ENCODE measurements at places on chromosomes 5 and 9. TPM values are rescaled to one million over a fixed set of nuclear protein-coding genes. Genes with fewer than 3 reads are reported as not detected.

DNA sequence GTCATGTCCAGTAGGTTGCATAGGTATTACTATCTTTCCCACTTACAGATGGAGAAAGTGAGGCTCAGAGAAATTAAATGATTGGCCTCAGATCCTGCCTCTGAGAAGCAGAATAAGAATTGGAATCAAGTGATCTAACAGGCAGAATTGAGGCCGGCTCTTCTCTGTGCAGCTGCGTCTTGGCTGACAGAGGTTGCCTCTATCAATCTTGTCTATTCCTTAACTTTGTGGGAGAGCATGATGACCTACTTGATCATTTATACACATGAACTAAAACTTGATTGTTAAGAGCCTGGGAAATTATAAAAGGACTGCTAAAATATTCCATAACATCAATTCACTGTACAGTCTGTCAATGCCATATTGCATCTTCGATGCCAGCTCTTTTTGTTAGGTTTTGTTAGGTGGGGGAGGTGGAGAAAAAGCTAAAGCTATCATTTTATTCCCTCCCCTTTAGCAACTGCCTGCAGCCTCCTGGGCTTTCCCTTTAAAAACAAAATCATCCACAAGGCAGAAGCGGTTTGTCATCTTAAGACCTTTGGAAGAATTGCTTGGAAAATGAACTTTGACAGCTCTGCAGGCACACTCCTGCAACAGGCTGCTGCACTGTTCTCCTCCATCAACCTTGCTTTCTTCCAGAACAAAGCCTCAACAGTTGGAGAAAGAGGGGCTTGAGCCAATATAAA lies 247.4 kb downstream of the SMARCA2 start:
- DNase-seq: no peak

SLC34A1 gene
- total RNA-seq: 2.1 TPM

DNA sequence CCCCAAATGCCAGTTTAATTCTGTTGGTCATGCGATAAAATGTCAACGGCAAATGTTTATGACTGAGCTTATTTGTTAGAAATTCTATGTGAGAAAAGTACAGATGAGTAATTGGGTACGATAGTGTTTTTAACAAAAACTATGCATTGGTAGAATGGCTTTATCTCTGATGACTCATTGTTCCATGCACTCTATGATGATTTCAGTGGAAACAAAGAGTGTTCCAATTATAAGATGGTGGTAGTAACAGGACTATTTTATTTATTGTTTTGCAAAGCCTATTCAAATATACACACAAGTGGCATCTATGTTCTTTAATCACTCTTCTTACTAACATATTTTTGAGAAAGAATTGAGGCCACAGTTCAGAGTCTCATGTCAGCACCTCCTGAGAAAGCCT lies 353.7 kb upstream of the IRX2 start:
- no peak for DNase-seq

GRCh38 chr5:3373391-3373790 lies 222.2 kb upstream of the IRX1 start:
- no peak for DNase-seq

- DNase-seq: no peak
Measured at GRCh38 chr5:7759951-7760580, 90.9 kb downstream of the CFAP90 start.

DNA sequence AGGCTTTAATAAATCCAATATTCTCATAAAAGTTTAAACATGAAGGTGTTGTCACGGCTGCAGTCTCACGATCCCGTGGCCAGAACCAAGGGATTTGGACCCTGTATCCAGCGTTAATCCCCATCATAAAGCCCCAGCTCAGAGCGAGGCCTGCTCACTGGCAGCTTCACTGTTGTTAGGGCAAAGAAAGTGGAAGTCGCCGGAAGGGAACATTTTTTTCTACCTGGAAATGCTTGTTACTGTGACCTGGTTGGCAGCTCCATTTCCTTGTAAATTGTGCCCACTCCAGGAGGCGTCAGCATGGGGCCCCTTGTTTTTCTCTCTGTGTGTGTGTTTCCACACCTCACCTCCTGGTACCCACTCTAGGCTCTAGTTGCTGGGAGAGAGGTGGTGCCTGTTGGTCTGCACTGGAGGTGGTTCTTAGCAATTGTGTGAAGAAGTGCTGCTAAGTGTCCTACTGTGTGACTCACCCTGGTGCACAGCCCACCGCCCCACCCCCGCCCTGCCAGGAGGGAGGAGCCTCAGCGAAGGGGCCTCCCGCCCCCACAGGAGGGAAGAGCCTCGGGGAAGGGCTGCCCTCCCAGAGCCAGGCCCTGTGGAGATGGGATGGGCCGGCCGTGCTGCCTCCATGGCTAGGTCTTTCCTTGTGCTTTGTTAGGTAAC lies 105.1 kb downstream of the EHMT1 start:
- no peak for DNase-seq

DDX4 gene
- 1.2 TPM for total RNA-seq

FREM1 gene
- total RNA-seq: not detected

DNA sequence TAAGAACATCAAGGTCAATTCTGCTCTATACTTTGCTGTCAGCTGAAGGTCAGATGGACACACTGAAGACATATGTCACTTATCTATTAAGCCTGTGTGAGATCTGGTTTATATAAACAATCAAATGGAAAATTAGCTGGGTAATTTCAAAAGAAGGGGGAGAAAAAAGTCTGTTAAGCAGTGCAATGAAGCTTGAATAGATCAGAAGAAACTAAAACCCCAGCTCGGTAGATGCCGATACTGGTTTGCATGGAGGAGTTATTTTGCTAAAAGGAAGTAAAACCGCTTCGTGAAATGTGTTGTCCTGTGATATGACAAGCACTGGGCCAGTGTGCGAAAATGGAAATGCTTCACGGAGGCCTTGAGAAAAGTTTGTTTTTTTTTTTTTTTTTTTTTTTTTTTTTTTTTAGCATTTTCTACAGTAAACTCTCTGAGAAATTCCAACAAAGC lies 148.8 kb downstream of the MEF2C start:
- no peak for DNase-seq

DNA sequence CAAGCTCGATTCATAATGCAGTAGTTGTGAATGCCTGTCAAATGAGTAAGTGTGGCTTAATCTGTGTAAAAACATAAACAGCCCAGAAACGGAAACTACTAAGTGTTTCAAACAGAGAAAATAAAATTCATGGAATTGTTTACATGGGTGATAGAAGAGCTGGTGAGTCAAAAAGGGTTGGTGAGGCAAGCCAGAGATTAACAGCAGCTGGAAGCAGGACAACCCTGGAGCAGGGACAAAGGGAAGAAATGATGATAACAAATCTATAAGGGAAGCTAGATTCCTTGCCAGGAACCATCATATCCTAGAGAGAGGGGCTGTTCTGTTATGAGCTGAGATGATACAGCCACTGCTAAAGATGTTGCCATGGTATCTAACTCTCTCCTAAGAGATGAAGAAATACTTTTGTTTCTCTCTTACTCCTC lies 18.0 kb upstream of the PRR16 start:
- DNase-seq: no peak

GRCh38 chr5:104016646-104017045 lies 454.1 kb upstream of the NUDT12 start:
- DNase-seq: no peak

- no peak for DNase-seq
Measured at GRCh38 chr9:99392986-99393385, 170.9 kb downstream of the SEC61B start.

GRCh38 chr5:147949711-147950573 lies 43.6 kb upstream of the C5orf46 start:
- no peak for DNase-seq

DNA sequence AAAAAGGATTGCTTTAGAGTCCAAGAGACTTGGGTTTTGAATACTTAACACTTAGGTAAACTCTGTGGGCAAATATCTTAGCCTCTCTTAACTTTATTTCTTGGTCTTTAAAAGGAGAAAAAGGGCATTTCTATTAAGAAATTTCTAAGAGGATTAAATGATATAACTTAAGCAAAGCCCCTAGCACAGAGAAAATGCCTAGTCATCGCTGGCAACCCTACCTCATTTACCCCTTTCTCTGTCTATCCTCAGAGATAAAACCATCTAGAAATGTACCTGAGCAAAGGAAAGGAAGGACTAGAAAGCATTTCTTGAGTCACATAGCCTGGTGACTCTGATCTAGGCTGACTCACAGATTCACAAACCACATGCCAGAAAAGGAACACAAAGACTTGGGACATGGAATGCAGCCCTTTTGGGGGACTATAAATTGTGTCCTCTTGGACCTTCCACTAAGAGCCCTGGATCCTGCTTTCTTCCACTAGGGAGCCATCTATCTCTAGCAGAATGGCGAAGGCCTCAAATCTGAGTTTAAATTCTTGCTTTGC lies 120.6 kb downstream of the FOXD1 start:
- no peak for DNase-seq

DNA sequence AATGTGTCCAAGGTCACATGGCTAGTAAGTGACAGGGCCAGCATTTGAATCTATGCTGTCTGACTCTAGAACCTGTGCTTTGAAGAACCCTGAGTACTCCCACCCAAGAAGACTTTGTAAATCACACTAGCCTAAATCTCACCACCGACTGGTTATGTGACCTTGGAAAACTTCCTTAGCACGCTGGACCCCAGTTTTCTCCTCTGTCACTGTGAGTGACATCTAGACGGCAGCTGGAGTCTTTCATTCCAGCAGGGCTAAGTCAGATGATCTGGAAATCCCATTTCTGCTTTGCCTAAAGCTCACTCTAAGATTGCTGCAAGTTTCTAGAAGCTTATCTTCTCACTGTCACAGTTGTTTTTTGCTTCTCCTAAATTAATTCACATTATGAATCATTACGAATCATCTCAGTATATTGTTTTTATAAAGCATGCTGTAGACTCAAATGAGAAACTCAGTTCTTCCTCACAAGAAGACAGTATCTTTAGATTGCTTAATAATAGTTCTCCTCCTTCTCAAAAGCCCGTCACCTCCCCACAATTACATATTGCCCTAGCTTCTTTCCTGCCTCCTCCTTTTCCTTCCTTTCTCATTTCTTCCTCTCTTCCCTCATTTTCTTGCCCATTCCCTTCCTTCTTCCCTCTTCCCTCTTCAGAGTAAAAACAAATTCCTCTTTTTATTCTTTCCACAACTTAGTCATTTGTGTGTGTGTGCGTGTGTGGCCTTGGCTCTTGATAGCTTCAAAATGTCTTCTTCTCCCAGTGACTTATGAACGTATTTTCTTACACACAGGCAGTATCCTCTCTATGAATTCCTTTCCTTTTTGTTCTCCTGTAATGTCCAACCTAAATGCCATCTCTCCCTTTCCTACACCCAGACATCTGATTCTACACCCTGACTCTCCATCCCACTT lies 16.8 kb downstream of the ALDOB start:
- no peak for DNase-seq

- no peak for DNase-seq
Measured at GRCh38 chr9:14578030-14578429, 115.2 kb downstream of the ZDHHC21 start.

DNA sequence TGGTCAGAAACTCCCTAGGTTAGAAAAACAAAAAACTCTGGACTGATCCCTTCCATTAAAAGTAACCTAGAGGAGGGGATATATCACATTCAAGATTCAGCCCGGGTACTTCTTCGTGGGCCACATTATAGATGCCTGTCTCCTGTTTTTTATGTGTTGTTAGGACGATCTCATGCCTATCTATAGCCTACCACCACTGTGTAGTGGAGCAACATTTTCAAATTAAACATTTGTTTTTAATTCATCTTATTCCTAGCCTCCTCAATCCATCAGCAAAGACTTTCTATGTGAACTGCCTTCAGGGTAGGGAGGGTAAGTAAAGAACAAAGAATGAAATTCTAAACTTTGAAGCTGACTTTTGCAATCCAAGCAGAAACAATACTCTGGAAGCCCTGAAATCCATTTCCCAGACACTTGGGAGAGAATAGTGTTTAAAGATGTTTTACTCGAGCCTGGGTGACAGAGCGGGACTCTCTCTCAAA lies 379.4 kb downstream of the ANXA1 start:
- DNase-seq: no peak

DNA sequence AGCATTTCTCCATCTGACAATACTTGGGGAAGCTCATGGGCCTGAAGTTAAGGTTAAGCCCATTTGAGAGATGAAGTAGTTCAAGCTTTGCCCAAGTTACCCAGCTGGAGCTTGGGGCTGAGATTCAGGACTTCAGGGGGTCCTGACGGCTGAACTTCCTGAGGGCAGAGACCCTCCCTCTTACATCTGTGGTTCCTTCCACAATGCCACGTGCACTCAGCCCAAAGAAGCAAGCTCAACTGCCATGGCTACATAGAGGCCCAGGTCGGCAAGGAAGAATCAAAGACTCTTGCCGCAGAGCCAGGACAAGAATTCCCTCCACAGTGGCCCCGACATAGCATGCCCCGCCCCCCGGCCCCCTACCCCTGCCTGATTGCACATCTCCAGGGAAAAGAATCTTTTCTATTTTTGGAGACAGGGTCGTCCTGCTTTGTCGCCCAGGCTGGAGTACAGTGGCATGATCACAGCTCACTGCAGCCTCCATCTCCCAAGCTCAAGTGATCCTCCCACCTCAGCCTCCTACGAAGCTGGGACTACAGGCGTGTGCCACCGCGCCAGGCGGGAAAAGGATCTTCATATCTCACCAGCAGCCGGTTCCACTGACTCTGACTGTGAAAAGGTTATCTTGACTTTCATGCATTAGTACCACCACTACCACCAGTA lies 9.2 kb downstream of the PHF19 start:
- no peak for DNase-seq

DNA sequence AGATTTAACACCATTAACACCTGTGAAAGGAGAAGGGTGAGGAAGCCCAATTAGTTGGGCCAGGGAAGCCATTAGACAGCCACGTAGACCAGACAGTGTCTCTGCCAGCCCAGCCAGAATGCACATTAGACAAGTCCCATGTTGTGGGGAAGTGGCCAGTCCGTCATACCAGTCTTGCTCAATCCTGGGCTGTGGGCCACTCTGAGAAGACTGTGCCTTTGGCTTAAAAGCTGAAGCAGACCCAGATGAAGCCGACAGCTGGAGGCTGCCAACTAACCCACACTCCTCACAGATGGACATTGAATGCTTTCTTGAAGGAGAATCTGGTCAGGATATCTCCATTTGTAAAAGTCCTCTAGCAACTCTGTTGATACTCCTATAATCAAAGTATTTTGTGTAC lies 128.5 kb downstream of the CHSY3 start:
- DNase-seq: no peak

- no peak for DNase-seq
Measured at GRCh38 chr9:121529237-121529987, 29.8 kb upstream of the GGTA1 start.
